ENCODE measurements at places on chromosomes 12 and 14.

GRCh38 chr14:87084908-87085307 lies 908.1 kb downstream of the GALC start:
- DNase-seq = no peak

DNA sequence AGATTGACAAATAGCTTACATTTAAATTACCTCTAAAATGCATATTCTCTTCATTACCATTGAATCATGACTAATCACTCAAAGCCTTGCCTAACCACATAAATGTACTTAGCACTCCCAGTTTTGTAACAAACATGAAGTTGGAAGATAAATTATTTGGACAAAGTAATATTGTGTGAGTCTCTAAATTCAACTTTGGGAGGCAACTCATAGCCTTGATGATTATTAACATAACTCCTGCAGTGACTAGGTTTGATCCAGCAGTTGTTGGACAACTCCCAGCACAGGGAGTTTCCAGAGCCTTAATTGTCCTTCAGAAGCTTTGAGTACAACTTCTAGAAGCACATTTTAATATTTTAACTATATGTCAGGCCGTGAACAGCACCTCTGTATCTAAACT lies 153.4 kb upstream of the PDZRN4 start:
- no peak for DNase-seq

DNA sequence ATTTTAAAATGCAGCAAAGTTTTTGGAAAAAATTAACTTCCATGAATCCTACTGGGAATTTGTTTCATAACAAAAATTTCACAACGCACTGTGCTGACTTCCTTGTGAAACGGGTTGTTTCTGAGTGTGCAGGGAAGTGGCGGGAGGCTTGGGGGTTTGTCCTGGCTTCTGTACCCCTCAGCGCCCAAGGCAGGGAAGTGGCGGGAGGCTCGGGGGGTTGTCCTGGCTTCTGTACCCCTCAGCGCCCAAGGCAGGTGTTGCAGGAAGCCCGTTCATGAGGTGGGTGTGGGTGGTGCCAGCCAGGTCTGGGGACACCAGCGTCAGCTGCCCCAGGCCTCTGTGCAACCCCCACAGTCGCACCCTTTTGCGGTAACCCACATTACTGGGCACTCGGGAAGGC lies 25.1 kb downstream of the ADGRD1 start:
- no peak for DNase-seq

GRCh38 chr12:58583940-58584339 lies 336.4 kb downstream of the LRIG3 start:
- DNase-seq = no peak

DNA sequence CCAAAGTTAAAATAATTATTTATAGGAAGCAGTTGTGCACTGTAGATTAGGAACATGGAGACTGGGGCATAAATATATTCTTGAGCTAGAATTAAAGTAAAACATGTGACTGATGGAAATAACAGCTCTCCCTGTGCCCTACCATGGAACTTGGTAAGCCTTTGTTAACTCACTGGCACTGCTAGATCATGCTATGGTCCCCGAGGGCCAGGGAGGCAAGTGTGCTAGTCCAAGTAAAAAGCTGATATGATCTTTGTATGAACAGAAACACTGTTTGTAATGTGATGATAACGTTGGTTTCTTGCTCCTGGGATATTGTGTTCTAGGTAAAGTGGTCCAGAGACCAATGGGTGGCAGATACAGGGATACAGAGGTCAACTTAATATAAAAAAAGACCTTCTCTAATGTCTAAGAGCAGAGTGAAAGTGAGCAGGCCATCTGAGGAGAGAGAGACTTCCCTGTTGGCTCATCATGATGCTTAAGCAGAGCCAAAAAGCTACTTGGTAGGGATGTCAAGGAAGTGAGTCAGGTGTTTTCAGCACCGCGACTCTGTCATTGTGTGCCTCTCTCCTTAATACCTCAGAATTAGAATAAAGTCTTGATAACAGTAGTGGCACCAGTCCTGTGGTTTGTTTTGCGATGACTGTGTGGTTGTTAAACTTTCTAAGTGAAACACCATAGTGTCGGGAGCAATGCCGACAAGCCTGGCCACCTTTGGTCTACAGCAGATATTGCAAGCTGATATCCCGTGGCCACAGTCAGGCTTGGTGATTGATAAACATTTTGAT lies 27.6 kb downstream of the BICD1 start:
- peak; percentile 41 for DNase-seq

DNA sequence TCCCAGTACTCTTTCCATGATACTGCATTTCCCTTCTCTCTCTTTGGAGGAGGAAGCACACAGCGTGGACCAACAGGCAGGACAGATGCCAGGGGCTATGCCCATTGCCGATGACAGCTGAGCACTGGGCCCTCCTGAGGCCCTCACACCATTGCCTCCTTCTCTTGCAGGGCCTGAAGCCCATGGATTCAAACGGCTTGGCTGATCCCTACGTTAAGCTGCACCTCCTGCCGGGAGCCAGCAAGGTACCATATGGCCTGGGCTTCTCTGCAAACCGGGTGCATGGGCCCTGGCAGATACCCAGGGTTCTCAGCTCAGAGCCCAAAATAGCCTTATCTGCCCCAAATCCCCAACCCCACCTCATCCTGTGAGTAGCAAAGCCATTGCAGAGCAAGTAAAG lies 25.2 kb upstream of the OAS1 start:
- DNase-seq = no peak

- DNase-seq = no peak
Measured at GRCh38 chr12:60180298-60180697, 584.5 kb downstream of the SLC16A7 start.

DNA sequence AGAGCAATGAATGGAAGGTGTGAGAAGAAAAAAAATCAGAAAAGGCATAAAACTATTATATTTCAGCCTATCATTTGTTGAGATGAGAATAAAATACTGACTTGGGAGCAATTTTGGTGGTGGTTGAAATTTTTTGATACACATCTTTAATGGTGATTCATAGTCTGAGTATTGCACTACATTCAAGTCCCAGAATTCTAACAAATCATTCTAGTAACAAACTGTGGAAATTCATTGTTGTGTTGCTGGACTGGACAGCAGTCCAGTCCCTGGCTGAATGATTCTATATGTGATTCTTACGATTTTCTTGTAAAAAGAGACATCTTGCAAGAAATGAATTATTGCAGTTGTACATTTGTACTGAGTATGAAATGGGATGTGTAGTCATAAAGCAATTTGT lies 268.6 kb downstream of the TRHDE start:
- DNase-seq = no peak

DNA sequence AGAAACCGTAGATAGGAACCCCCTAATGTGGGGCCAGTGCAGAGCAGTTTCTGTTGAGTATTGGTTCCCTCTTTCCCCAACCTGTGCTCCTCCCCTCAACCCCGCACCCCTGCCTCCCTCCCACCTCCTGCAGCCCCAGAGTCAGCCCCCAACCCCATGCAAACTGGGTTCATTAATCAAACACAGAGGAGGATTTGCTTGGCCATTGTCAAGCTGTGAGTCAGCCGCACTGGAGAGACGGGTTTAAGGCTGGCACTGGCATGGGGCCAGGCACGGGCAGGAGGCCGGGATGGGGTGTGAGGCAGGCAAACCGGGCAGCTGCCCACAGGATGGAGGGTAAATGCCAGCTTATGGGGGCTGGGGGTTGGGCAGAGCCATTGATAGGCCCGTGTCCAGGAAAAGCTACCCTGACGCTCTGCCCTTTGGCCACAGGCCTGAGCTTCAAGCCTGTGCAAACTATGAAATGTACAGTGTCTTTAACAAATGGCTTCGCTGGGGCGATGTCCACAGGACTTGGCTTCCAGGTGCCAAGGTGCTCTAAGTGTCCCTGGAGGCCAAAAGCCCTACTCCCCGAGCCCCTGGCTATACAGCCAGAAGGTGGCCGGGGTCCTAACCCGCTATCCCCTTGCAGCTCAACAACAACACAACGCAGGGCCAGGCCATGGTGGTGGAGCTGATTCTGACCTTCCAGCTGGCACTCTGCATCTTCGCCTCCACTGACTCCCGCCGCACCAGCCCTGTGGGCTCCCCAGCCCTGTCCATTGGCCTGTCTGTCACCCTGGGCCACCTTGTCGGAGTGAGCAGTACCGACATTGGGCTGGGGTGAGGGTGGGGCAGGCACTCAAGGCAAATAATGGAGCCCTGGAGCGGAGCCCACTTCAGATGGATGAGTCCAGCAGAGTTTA lies 1.4 kb downstream of the AQP5 start:
- DNase-seq = no peak

- no peak for DNase-seq
Measured at GRCh38 chr14:58747181-58747580, 109.4 kb downstream of the DACT1 start.

DNA sequence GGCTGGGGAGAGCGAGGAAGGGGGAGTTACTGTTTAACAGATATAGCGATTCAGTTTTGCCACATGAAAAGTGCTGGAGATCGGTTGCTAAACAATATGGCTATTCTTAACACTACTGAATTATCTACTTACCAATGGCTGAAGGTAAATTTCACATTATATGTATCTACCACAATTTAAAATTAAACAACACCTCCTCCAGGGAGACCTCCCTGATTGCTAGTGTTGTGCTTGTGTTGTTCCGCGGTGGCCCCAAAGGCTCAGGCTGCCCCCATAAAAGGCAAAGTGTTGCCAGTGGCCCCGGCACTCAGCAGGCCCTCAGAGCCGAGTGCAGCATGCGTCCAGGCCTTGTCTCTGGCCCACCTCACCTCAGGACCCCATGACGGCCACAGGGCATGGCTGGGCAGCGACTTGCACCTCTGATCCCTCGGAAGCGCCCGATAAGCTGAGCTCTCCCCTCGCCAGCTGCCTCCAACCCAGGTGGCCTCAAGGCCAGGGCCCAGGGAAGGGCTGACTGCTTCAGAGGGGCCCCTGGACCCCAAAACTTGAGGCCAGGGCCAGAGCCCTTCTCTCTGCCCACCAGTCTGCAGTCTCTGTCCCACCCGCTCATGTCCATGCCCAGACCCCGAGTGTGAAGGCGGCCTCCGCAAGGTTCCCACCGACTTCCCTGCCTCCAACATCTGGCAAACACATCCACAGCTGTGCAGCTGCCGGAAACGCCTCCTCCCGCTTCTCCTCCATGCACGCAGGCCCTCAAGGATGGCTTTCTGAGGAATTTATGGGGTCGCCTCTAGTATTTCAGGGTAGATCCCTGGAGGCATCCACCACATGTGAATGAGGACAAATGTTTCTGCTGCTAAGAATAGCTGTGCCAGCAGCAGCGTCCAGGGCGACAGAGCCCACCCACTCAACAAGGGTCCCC lies 60.0 kb downstream of the NCOR2 start:
- DNase-seq = no peak

GRCh38 chr14:65198346-65198745 lies 96.0 kb upstream of the MAX start:
- no peak for DNase-seq

DNA sequence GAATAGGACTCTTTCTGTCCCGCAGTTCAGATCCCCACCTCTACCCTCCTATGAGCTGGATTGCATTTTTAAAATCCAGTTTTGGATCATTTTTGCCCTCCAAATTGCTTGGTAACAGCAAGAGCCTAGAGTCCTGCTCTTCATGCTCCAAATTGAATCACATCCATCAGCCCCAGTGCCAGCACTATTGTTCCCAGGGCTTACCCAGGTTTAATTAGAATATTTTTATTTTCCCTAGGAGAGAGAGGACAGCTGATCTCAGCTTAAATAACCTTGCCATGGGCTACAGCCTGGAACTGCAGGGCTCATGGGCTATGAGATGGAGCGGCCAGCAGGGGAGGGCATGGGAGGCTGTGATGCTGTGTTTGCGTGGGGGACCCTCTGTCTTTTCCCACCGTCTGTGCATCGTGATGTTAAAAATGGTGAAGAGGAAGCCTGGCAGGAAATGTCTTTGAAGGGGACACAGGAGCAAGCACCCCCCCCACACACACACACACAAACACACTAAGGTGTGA lies 59.4 kb upstream of the WSCD2 start:
- DNase-seq = no peak

DNA sequence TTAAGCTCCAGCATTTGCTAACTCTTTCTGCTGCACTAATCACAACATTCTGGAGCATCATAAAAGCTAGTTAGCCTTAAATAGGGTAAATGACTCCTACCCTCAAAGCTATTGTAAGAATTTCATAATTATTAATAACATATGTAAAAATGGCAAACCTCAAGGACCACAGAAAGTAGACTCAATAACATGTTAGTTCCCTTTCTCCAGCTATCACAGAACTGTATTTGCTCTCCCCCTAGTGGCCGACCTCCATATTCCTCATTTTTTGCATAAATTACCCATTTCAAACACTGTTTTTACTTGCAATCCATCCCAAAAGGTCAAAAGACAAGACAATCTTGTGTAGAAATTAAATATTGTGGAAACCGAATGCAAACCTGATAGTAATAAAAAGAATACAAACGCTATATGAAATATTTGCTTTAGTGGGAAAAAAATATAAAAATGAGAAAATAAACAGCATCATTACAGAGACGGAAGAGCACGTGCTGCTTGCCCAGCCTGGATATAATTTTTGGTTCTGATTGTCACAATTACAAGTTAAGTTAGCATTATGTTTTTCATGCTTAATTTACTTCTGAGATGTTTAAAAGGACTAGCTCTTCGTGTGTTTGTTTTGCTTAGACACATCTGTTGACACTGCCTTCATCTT lies 97.9 kb downstream of the RERGL start:
- DNase-seq = no peak

GRCh38 chr14:105067140-105067968 lies 2.1 kb upstream of the GPR132 start:
- no peak for DNase-seq

Measured in natural killer cell (primary cell).